Epithelial cell of prostate (primary cell): ENCODE measurements at places on chromosomes 5 and 9.

DNA sequence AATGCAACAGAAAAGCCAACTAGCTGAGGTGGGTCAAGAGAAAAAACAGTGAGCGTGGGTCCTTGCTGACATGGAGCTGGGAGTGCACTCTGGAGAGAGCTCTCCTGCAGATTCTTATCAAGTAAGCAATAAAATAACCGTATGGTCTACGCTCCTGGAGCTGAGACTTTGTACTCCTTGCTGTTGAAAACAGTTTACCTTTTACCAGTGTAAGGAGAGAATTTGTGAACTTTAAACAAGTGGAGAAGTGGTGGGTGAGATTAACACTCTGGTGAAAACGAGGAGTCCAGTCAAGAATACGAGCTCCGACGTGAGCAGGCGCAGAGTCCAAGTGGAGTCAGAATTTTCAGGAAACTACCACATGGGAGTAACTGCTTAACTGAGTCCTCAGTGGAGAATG, 156.1 kb upstream of the ERCC6L2 start:
- DNase-seq, result no peak

DNA sequence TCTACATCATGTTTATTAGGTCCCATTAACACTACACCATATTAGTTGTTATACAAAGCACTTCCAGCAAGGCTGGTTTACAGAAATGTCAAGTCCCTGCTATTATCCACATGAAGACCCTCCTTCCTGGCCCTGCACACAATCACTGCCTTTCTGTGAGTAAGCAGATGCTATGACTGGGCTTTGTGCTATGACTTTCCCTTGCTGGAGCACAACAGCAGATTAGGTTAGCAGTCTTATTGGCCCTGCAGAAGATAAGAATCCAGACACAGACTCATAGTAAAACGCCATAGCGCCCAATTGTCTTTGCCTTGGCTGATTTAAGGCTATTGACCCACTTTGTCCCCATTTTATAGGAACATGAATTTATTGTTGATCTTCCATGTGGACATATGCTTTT, 228.9 kb upstream of the ACTBL2 start:
- DNase-seq, result no peak

DNA sequence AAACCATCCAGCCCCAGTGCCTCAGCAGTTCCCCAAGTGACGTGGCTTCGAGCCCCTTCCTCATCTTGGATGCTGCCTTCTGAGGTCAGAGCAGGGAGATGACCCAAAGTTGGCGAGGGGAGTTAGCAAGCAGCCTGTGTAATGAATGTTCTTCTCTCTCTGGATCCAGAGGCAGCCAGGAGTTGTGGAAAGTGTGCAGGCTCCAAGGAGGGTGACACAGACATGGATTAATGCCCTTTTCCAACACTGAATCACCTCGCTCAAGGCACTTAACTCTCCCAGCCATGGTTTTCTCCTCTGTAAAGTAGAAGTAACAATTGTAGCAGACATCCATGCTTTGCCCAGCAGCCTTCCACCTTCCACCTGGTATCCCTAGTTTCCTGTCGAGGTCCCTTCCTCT, 64.6 kb upstream of the HAND1 start:
- no peak for DNase-seq

- DNase-seq, result no peak
These were observed 30.2 kb upstream of the SLCO6A1 start for GRCh38 chr5:102529031-102529430.

DNA sequence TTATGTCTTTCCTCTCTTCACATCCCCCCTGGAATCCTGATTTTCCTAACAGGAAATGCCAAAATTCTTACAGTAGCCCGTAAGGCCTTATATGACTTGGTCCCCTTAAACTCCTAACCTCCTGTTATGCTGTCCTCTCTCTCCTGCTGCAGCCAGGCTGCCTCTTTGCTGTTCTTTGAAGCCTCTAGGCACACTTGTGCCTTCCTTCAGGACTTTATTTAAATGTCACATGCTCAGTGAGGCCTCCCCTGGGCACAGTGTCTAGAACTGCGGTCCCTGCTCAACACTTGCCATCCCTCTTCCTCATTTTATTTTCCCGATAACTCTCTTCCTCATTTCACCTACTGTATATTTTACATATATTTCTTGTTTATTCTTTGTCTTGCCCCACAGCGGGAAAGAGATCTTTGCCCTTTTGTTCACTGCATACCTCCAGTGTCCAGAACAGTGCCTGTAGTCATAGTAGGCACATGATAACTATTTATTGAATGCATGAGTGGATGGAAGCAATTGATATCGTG, 5.5 kb upstream of the SHB start:
- no peak for DNase-seq

- no peak for DNase-seq
These were observed 1.1 kb downstream of the SLCO4C1 start for GRCh38 chr5:102294886-102295395.

DNA sequence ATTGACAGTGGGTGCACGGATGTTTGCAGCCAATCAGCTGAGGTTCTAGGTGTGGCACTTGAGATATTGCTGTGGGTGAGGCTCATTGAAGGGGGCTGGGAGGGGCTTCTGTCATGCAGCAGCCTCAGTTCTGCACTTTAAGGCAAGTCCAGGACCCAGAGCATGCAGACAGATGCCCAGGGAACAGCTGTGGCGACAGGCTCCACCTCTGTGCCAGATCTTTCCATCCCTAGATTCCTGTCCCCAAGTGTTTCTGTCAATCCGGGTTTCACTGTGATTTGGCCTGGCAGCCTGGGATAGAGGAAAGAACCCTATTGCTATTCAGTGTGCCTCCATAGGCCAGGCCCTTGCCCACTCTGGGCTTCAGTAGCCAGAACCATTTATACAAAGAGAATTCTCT, 20.8 kb upstream of the CERCAM start:
- no peak for DNase-seq

- DNase-seq, result peak; percentile 52
These were observed 35.7 kb upstream of the PLIN2 start for GRCh38 chr9:19162956-19163355.

DNA sequence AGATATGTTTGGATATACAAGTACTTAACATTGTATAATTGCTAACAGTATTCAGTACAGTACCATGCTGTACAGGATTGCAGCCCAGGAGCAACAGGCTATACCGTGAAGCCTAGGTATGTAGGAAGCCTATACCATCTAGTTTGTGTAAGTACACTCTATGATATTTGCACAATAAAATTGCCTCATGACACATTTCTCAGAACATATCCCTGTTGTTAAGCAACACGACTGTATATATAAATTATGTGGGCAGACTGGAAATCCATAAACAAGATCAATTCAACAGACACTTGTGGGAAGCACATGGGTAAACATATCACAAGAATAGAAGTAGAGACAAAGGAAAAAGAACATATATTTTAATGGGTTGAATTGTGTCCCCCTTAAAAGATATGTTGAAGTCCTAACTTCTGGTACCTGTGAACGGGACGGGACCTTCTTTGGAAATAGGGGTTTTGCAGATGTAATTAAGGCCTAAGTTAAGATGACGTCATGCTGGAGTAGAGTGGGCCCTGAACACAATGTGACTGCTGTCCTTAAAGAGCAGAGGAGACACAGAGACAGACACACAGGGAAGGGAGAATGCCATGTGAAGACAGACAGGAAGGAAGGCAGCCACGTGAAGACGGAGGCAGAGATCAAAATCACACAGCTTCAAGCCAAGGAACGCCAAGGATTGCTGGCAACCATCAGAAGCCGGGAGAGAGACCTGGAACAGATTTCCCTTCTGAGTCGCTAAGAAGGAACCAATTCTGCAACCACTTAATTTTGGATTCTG, 76.3 kb downstream of the SCAI start:
- no peak for DNase-seq

- DNase-seq, result no peak
These were observed 83.9 kb upstream of the GRAMD2B start for GRCh38 chr5:126339215-126339805.

- DNase-seq, result no peak
These were observed 633.0 kb downstream of the LRRC70 start for GRCh38 chr5:63211448-63212132.

DNA sequence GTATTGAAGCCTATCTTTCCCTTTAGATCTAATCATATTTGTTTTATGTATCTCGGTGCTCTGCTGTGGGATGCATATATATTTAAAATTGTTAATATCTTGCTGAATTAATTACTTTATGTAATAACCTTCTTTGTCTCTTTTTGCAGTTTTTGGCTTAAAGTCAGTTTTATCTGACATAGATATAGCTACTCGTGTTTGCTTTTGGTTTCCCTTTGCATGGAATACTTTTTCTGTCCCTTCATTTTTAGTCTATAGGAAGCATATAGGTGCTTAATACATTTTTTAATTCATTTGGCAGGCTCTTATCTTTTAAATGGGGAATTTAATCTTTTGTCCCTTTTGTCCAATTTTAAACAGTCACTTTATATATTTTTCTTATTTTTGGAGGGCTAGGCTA, 360.6 kb upstream of the PRR16 start:
- DNase-seq, result no peak

- no peak for DNase-seq
These were observed 66.8 kb upstream of the IL17B start for GRCh38 chr5:149445739-149446369.

DNA sequence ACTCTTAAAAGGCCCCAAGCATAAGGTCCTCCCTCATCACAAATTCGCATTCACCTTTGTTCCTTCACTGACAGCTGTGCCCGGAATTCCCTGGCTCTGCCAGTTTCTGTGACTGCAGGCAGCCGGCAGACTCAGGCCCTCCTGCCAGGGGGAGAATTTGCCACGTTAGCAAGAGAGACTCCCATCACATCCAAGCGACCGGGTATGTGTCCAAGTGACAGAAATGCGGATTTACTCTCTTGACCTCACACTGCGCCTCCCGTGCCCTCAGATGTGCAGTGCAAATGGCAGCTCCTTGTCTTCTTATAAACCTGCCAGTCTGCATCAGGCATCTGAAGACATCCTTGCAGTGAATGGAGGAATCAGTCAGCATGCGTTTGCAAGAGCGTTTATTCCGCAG, 187.1 kb upstream of the WWC1 start:
- DNase-seq, result no peak

DNA sequence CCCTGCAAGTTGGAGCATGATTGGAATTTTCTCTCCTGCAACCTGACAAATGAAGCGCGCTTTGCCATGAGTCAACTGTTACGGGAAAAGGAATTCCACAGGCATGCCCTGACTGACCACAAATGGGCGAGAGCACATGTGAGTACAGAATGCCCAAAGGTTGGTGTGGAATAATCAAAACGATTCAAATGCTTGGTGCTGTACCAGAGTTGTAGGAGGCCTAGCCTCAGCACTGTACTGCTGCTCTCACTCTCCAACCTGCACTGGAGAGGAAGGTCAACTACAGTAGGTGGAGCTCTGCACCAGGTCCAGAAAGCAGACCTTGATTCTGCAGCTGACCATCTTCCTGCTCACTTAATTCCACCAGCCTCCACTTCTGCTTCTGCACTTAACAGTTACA, 406.9 kb upstream of the ACTBL2 start:
- DNase-seq, result peak; percentile 85

DNA sequence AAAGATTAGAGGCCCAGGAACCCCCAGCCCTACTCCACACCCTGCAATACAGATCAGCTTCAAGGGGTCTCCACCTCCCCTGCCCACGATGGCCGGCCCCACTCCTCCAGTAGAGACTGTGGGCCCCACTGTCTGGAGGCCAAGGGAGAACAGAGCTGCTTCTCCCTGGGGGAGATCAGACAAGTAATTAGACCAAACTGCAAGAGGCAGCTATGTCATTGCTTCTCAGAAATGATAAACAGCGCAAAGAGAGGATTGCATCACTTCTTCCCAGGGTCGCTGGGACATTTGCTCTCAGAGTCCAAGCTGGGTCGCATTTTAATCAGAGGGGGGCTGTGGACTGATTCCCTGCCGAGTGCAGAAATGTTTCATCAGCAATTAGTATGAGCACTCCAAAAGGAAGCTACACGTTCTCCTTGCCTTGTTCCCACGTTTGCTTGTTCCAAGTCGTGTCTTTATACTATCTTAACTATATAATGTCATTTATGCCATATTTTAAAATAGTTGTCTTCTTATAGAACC, 59.9 kb downstream of the ROPN1L start:
- no peak for DNase-seq

GRCh38 chr5:157956271-157956885, 97.4 kb upstream of the CLINT1 start:
- no peak for DNase-seq

- no peak for DNase-seq
These were observed 724 bp downstream of the SGTB start for GRCh38 chr5:65721050-65721719.

- DNase-seq, result no peak
These were observed 21.0 kb downstream of the NUDT12 start for GRCh38 chr5:103541569-103541968.

DNA sequence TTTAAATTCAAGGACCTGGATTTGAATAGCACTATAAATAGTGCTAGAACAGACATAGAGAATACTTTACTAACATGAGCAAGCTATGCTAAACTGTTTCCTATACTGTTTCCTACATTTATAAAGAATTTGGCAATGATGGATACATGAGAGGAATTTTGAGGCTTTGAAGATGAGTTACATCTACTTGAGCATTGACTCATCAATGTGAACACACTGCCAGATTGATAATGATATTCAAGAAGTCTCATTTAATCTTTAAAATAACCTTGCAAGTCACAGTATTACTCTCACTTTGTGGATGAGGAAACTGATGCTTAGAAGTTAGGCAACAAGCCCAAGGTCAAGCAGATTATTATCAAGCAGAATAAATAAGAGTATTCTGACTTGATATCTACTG, 281.9 kb downstream of the DNAH5 start:
- DNase-seq, result no peak
